ENCODE measurements at places on chromosomes 6 and 20.

DNA sequence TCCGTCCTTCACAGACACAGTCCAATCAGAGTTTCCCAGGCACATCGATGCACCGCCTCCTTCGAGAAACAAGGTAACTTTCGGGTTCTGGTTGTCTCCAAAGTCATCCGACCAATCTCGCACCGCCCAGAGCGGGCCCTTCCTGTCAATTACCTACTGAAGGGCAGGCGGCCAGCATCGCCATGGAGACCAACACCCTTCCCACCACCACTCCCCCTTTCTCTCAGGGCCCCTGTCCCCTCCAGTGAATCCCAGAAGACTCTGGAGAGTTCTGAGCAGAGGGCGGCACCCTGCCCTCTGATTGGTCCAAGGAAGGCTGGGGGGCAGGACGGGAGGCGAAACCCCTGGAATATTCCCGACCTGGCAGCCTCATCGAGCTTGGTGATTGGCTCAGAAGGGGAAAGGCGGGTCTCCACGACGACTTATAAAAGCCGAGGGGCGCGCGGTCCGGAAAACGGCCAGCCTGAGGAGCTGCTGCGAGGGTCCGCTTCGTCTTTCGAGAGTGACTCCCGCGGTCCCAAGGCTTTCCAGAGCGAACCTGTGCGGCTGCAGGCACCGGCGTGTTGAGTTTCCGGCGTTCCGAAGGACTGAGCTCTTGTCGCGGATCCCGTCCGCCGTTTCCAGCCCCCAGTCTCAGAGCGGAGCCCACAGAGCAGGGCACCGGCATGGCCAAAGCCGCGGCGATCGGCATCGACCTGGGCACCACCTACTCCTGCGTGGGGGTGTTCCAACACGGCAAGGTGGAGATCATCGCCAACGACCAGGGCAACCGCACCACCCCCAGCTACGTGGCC lies at the start of gene HSPA1B:
Gene HSPA1B (plus strand): TSS at position 453 of the 794 bp plus-strand sequence. CDS start 213 bp downstream, at position 666.
- no peaks in the 10 kb centered on the region for H3K27me3 ChIP-seq
- peaks cover 26% of the 10 kb centered on the region for H3K4me1 ChIP-seq
- peak within 1 kb of the TSS; percentile 88 for H3K4me3 ChIP-seq
- peak; percentile 65 for DNase-seq
- H3K36me3 ChIP-seq = peaks cover 6% of the 10 kb centered on the region
- H3K27ac ChIP-seq = peak within 1 kb of the TSS; percentile 92

GRCh38 chr6:149852180-149852579 lies 12.0 kb downstream of the LRP11 start:
- peaks cover 10% of the 10 kb centered on the region for H3K27me3 ChIP-seq
- no peaks in the 10 kb centered on the region for H3K4me1 ChIP-seq
- H3K4me3 ChIP-seq = no peak overlapping the region
- no peak overlapping the region for H3K27ac ChIP-seq

DNA sequence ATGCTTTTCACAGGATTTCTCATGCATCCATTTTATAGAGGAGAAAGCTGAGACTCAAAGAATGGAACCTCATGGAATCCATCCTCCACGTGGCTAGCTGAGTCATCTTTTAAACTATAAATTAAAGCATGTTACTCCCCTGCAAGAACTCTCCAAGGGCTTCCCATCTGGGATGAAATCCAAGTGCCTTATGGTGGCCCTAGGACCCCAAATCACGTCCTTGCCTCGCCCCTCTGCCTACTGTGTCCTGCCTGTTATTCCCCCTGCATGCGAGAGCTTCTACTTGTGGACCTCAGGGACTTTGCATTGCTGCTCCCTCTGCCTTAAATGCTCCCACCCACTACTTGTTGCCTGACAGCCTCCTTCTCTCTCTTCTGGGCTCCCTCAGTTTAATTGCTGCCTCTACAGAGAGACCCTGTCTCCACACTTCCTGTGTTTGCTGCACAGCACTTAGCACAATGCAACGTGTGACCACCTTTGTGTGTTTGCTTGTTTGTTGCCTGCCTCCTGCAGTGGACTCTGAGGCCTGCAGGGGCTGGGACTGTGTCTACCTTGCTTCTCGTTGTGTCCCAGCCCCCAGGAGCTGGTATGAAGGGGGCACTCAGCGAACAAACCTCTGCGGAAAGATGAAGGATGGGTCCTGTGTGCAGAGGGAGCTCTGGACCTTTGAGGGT lies 39.4 kb downstream of the TOX2 start:
- H3K36me3 ChIP-seq = peaks cover 9% of the 10 kb centered on the region
- H3K4me1 ChIP-seq = peaks cover 87% of the 10 kb centered on the region
- DNase-seq = no peak
- H3K27me3 ChIP-seq = peaks cover 39% of the 10 kb centered on the region

DNA sequence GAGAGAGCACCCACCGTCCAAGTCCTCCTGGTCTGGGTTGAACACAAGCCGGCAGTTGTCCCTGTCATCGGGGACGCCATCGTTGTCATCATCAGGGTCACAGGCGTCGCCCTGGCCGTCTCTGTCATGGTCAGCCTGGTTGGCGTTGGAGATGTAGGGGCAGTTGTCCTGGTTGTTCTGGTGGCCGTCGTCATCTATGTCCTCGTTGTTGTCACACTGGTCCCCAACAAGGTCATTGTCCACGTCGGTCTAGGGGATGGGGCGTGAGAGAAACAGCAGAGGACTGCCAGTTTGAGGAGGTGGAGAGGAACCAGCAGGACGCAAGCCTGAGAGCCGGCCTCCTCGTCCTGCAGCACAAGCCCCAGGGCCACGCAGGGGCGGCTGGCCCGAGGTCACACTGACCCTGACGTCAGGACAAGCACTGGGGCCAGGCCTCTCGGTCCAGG lies 28.5 kb downstream of the THBS2 start:
- H3K27me3 ChIP-seq = peaks cover 31% of the 10 kb centered on the region
- H3K27ac ChIP-seq = no peak overlapping the region
- DNase-seq = no peak
- no peaks in the 10 kb centered on the region for H3K36me3 ChIP-seq
- no peak overlapping the region for H3K4me3 ChIP-seq

DNA sequence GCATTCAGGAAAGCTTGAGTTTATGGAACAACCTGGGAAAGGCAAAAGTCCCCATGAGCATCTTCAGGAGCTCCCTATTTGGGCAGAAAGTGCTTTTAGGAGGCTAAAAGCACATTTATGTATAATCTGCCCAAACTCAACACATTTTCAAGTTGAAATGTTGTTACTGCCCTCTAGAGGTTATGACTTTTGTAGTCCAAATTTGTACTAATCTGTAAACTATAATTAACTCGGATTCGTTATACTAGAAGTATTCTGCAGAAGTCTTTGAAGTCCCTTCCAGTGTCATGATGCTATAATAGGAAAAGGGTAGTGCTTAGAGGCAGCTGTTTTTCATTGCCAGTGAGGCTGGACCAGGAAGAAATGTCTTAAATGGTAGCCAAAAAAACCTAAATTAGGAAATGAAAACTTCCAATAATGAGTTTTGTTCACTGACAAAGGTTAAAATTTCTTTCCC lies 44.8 kb upstream of the EMILIN3 start:
- peaks cover 49% of the 10 kb centered on the region for H3K36me3 ChIP-seq
- H3K27me3 ChIP-seq = no peaks in the 10 kb centered on the region
- H3K4me3 ChIP-seq = no peak overlapping the region
- H3K27ac ChIP-seq = no peak overlapping the region

GRCh38 chr20:21047981-21048380 lies 58.2 kb downstream of the LINC00237 start:
- H3K36me3 ChIP-seq = no peaks in the 10 kb centered on the region
- no peak overlapping the region for H3K27ac ChIP-seq
- no peaks in the 10 kb centered on the region for H3K4me1 ChIP-seq
- no peak overlapping the region for H3K4me3 ChIP-seq

- no peak overlapping the region for H3K4me3 ChIP-seq
- no peaks in the 10 kb centered on the region for H3K4me1 ChIP-seq
- peaks cover 31% of the 10 kb centered on the region for H3K27me3 ChIP-seq
- H3K27ac ChIP-seq = no peak overlapping the region
Observed at GRCh38 chr6:12386816-12387215, 96.7 kb downstream of the EDN1 start.

DNA sequence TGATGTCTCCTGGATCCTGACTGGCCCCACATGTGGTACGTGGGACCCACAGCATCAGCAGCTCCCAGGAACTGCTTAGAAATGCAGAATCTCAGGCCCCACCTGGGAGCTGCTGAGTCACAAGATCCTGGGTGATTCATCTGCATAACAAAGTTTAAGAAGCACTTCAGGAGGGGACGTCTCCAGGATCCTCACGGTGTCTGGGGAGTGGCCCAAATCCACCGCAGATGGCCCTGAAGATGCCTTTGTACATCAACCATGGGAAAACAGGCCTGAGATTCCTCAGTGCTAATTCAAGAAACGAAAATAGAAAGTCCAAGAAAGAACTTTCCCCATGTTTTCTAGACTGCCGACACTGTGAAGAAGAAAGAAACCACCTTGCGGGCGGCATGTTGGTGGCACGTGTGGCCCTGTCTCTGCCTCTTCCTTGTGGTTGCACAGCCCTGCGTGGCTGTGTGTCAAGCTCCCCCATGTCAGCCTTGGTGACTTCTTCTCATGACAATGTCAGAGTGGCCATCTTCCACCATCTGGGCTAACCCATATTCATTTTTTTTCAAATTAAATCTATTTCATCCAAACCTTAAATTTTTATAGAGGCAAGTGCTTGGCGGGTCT lies 26.1 kb downstream of the RRBP1 start:
- peaks cover 12% of the 10 kb centered on the region for H3K36me3 ChIP-seq
- no peak overlapping the region for H3K4me3 ChIP-seq
- peaks cover 14% of the 10 kb centered on the region for H3K4me1 ChIP-seq
- H3K27me3 ChIP-seq = no peaks in the 10 kb centered on the region

GRCh38 chr6:71103130-71103529 lies 146.3 kb upstream of the B3GAT2 start:
- peaks cover 37% of the 10 kb centered on the region for H3K27me3 ChIP-seq
- no peaks in the 10 kb centered on the region for H3K4me1 ChIP-seq
- DNase-seq = no peak
- H3K36me3 ChIP-seq = no peaks in the 10 kb centered on the region
- no peak overlapping the region for H3K27ac ChIP-seq
- H3K4me3 ChIP-seq = no peak overlapping the region

DNA sequence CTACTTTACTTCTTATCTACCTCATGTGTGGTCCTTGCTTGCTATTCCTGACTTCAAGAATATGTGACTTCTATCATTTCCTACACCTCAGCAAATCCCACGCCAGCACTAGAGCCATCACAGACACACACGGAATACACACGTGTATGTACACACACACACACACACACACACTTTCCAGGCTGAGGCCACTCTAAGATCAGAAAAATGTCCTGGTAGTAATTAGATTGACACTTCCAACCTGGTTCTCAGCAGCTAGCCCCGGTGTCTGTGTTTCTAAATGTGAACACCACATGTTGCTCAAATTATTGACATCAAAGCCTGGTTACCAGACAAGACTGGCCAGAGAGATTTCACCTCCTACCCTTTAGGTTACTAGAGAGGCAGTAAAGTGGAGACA lies 54.1 kb upstream of the SASH1 start:
- H3K27me3 ChIP-seq = no peaks in the 10 kb centered on the region
- H3K4me1 ChIP-seq = no peaks in the 10 kb centered on the region
- H3K4me3 ChIP-seq = no peak overlapping the region
- H3K36me3 ChIP-seq = no peaks in the 10 kb centered on the region

DNA sequence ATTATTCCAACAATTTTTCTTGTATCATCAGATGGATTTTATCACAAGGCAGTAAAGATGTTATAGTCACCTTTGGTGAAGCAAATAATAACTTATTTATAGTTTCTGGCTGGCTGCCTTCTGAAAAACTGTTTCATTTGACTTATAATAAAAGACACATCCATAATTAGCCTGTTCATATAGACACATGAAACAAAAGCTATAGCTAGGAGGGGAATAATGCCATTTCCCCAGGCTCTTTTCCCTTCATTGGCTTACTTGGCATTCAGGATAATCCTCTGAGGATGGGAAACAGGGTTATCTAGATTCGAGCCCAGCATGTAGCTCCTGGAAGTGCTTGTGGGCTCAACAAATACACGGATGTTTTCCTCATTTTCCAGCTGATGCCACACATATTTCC lies 17.5 kb downstream of the MMP24 start:
- no peak for DNase-seq
- H3K27ac ChIP-seq = no peak overlapping the region
- no peak overlapping the region for H3K4me3 ChIP-seq
- H3K4me1 ChIP-seq = peaks cover 5% of the 10 kb centered on the region

DNA sequence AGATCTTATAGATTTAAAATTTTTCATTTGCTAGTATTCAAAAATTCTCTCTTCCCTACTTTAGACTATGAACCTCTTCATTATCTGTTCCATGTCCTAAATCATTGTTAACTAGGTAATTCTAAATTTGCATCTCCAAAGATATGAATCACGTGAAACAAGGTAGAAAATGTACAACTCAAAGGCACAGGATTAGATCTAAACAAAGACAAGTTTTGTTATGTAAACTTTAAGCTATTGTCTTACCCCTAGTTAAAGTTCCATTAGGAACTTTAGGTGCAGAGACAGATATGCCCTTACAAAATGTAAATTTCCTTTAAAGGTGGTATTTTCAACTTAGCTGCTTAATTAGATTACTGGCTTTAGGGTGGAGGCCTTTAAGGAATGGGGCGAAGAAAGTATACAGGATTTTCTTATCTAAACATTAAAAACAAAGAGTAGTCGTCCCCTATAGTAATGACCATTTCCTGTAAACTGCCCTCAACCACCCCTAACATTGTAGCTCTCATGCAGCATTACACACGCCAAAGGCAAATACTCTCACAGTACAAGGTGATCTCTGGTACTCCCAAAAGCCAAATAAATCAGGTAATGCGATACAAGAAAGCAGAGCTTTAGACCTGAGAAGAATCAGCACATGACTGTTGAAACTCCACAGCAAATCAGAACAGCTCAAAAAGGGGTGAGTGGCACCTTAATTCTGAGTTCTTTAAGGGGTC lies 57.4 kb upstream of the MRAP2 start:
- H3K27ac ChIP-seq = no peak overlapping the region
- H3K4me3 ChIP-seq = no peak overlapping the region
- H3K36me3 ChIP-seq = no peaks in the 10 kb centered on the region
- no peaks in the 10 kb centered on the region for H3K4me1 ChIP-seq
- no peak for DNase-seq
- no peaks in the 10 kb centered on the region for H3K27me3 ChIP-seq

GRCh38 chr20:8318965-8319625 lies 187.0 kb downstream of the PLCB1 start:
- H3K27me3 ChIP-seq = no peaks in the 10 kb centered on the region
- DNase-seq = no peak
- H3K27ac ChIP-seq = no peak overlapping the region
- H3K36me3 ChIP-seq = peaks cover 2% of the 10 kb centered on the region
- peaks cover 7% of the 10 kb centered on the region for H3K4me1 ChIP-seq

GRCh38 chr20:34165018-34165619 lies 53.1 kb upstream of the EIF2S2 start:
- no peak overlapping the region for H3K27ac ChIP-seq
- no peak for DNase-seq
- H3K4me3 ChIP-seq = no peak overlapping the region
- H3K27me3 ChIP-seq = peaks cover 3% of the 10 kb centered on the region

- H3K27me3 ChIP-seq = no peaks in the 10 kb centered on the region
- H3K27ac ChIP-seq = no peak overlapping the region
- peaks cover 3% of the 10 kb centered on the region for H3K36me3 ChIP-seq
- no peak overlapping the region for H3K4me3 ChIP-seq
- DNase-seq = no peak
Observed at GRCh38 chr6:93047033-93047432, 372.3 kb downstream of the EPHA7 start.

- no peak overlapping the region for H3K4me3 ChIP-seq
- DNase-seq = no peak
- no peaks in the 10 kb centered on the region for H3K27me3 ChIP-seq
Observed at GRCh38 chr20:62845416-62846160, 16.0 kb downstream of the TCFL5 start.

- no peaks in the 10 kb centered on the region for H3K36me3 ChIP-seq
- no peak for DNase-seq
- H3K27me3 ChIP-seq = peaks cover 33% of the 10 kb centered on the region
- H3K27ac ChIP-seq = no peak overlapping the region
- no peak overlapping the region for H3K4me3 ChIP-seq
Observed at GRCh38 chr6:88442737-88443136, 276.6 kb upstream of the CNR1 start.

Measured in central memory CD8-positive, alpha-beta T cell (primary cell).